ENCODE measurements at places on chromosomes 4 and X.

DNA sequence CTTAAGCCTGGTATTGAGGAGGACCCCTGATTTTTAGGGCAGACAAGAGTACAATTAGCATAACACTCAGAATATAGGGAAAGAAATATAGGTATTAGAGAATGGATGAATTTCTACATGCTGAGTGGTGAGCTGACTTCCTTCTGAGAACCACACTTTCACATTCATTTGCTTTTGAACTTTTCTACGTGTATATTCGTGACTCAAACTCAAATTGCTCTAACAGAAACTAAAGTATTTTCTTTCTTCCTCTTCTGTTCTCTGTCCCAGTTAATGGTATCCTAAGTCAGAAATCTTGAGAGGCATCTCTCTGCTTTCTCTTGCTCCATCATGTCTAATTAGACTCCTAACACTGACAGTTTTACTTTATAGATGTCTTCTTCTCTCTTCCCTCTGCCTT, 103.2 kb upstream of the CITED1 start:
- no peak for DNase-seq

DNA sequence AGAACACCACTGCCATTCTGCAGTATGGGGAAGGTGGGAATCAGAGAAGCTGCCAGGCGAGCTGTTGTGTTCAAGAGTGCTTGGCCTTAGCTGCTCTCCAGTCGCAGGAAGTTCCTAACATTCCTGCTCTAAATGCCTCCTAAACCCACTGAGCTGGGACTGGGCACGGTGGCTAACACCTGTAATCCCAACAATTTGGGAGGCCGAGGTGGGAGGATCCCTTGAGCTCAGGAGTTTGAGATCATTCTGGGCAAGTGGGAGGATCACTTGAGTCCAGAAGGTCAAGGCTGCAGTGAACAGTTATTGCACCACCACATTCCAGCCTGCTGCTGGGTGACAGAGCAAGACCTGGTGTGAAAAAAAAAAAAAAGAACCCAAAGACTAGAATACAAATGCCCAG, 690.3 kb upstream of the FAM241A start:
- no peak for DNase-seq

- no peak for DNase-seq
These were observed 153.0 kb upstream of the RPS6KA6 start for GRCh38 chrX:84340968-84341367.

DNA sequence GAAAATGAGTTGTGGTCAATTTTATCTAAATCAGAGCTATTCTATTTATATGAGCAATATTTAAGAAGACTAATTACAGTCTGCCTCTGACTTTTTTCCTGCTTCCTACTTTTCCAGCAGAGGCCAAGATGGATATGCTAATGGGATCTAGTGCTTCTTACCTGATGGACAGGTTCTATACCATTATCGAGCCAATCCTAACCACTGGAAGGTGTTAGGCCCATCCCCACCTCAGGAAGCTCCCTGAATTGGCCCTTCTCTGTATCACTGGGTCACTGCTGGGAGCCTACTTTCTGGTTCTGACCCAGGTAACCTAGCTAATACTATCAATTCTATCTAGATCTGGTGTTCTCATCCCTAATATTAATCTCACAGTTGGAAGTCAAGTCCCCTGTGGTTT, 577 bp upstream of the YIPF7 start:
- DNase-seq: no peak
